ENCODE measurements at places on chromosomes 7 and 10.

GRCh38 chr10:35924759-35925158, 282.7 kb upstream of the FZD8 start:
- DNase-seq = no peak

DNA sequence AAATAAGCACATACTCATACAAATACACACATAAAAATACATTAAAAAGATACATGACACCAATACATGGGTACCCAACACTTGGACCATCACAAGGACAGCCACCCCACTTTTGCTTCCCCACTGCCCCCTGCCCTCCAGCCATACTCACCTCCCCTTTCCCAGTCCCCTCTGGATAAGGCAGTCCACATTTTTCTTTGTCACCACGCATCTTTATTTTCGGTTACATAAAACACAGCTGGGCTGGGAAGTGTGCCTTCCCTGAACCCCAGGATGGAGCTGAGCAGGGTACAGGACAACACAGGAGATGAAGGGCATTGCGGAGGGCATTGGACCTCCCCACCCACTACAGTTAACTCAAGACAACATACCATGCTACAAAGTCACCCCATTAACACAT, 1.1 kb upstream of the HOXA3 start:
- DNase-seq = no peak

DNA sequence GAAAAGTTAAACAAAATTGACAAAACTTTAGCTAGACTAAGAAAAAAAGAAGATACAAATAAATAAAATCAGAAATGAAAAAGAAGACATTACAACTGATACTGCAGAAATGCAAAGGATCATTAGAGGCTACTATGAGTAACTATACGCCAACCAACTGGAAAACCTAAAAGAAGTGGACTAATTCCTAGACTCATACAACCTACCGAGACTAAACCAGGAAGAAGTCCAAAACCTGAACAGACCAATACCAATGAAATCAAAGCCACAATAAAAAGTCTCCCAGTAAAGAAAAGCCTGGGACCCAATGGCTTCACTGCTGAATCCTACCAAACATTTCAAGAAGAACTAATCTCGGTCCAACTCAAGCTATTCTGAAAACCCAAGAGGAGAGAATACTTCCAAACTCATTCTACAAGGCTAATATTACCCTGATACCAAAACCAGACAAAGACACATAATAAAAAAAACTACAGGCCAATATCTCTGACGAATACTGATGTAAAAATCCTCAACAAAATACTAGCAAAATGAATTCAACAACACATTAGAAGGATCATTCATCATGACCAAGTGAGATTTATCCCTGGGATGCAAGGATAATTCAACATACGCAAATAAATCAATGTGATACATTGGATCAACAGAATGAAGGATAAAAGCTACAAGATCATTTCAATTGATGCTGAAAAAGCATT, 20.3 kb downstream of the ELAPOR2 start:
- no peak for DNase-seq

- DNase-seq = no peak
Observed at GRCh38 chr10:48332166-48332870, 25.8 kb downstream of the MAPK8 start.

DNA sequence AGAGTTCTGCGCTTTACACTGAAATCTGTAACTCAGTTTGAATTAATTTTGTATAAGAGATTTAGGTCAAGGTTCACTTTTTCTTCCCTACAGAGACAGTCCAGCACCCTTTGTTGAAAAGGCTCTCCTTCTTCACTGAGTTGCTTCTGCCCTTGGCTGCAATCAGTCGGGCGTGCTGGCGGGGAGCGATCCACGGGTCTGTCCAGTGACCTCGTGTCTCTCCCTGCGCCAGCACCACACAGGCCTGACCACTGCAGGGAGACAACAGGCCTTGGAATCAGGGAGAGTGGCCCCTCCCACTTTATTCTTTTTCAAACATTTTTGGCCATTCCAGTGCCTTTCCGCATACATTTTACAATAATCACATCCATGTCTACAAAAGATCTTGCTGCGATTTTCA, 66.9 kb downstream of the AMZ1 start:
- DNase-seq = no peak

DNA sequence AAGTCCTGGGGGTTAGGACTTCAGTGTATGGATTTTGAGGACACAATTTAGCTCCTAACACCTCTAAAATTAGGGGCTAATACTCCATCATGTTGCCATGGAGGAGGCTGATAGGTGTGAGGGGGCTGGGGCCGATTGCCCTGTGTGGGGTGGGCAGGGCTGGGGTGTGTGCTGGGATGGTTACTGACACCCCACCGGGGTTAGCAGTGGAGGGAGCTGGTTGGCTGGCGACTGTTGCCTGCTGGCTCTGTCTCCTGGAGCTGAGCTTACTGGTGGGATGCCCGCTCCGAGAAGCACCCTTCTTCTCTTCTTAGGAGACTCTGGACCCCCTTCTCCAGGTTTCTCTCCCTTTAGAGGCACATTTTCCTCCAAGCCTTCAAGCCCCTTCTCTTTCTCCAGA, 22.2 kb upstream of the SH2D4B start:
- DNase-seq = no peak

GRCh38 chr7:72925546-72926120, 738 bp downstream of the POM121 start:
- DNase-seq = no peak

- no peak for DNase-seq
Observed at GRCh38 chr7:120005720-120006119, 267.3 kb upstream of the KCND2 start.

DNA sequence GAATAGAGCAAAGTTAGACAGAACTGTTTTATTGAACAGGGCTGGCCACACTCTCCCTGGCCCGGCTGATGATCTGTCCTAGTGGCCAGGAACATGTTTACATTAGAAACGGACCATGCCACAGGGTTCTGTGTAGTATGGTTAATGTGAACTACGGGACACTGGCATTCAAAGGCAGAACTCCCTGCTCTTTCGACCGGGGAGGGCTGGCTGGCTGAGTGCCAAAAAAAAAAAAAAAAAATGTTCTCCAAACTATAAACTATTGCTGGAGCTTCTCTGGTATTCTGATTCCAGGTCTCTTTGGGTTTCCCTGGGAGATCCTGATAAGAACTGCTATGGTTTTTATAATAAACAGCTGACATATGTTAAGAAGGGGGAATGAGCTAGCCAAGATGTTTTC, 1262.6 kb upstream of the SORCS1 start:
- DNase-seq = no peak

- DNase-seq = no peak
Observed at GRCh38 chr10:79424221-79425073, 21.0 kb downstream of the ZCCHC24 start.

Data from CD4-positive, alpha-beta T cell treated with Interleukin-10 for 1 hour (primary cell).